ENCODE measurements at places on chromosomes 6 and 20.

DNA sequence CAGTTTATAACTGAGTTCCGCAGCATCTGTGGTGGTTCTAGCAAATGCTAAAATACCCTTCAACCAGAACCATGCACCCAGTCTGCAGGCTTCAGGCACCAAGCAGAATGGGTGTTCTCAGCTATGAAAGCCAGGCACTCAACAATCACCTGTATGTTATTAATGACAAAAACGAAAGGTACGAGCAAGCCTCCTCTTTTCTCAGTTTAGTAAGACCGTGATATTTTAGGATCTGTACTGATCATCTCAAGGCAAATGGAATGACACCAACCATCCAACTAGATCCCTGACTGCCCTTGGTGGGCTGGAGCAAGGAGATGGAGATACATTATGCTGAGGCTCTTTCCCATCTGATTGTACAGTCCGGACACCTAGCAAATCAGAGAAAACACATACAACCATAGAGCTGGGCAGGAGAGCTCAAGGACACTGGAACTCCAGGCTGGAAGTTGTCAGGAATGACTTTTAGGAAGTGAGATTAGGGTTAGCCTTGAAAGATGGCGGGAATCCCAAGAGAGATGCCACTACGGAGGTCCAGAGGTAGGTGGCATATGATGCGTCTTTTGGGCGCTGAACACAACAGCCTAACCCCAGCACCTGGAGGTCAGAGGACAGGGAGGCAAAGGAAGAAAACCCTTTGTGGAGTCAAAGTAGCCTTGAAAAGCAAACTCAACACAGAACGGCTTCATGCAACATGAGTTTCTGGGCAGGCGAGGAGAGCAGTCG, 33.4 kb downstream of the SLC23A2 start:
- DNase-seq = no peak

DNA sequence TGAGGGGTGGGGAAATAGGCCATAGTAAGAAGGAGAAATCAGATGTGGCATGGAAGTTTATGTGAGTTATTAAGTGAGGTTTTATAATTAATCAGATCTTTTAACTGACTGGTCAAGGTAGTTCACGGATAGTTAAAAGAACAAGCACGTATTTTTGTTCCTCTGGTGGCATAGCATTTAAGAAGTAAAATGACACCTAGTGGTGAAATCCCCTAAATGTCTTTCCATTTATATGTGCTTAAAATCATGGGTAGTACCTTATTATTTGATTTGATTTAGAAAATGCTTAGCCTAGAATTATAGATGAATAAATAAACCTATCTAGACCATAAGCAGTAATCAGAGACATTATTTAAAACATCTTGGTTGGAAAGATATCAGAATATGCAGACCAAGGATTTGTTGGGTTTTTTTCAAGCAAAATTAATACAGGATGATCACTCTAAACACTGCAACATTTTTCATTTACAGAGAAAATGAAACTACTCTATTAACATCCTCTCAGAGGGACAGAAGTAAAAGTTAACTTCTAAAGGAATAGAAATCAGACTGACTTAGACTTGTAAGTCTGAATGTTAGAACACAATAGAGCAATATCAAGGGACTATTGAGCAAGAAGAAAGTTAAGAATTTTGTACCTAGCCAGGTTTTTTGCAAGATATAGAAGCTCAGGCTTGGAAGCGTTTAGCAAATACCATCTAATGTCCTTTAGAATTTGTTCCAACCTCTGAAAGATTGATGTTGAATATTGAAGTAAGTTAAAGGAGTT, 81.1 kb downstream of the STXBP5 start:
- DNase-seq = no peak

- no peak for DNase-seq
Measured at GRCh38 chr20:51610111-51610510, 67.6 kb upstream of the NFATC2 start.

GRCh38 chr6:44430326-44430725, 42.8 kb downstream of the CDC5L start:
- no peak for DNase-seq

DNA sequence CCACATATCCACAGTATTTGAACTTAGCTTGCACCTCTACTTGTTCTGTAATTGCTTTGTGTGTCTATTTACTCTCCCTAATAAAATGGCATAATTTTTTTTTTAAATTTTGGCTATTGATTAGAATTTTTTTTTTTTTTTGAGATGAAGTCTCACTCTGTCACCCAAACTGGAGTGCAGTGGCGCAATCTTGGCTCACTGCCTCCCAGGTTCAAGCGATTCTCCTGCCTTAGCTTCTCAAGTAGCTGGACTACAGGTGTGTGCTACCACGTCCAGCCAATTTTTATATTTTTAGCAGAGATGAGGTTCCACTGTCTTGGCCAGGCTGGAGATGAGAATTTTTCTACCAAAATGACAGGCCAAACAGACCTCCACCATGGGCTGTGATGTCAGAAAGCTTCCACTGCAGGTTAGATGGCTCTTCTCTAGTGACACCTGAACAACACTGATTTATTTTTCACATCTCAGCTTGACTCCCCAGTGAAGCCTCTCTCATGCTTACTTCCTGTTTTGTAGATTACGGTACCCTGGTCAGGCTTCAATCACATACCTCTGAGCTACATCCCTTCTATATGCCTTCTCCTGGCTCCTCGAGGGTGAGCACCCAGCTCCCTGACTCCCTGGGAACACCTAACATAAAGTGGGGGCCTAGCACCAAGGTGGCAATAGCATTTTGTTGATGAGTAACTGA, 112.8 kb downstream of the ARHGAP18 start:
- DNase-seq = no peak

Data from activated CD4-positive, CD25-positive, alpha-beta regulatory T cell treated with anti-CD3 and anti-CD28 coated beads, Interleukin-2, amount 50 U/mL, for 72 hours (primary cell).